ENCODE measurements at places on chromosomes 12 and 14. TPM values are rescaled to one million over a fixed set of nuclear protein-coding genes. Genes with fewer than 3 reads are reported as not detected.

Gene CCDC197
- total RNA-seq = not detected

Gene HECTD1
- 189 TPM for total RNA-seq

Gene IL26
- total RNA-seq = not detected

Gene PLEKHG7
- not detected for total RNA-seq

Gene TAS2R20
- total RNA-seq = 2.4 TPM

Gene PMCH
- total RNA-seq = 0.61 TPM

Gene RNF31
- total RNA-seq = 47.7 TPM

Gene SLC4A8
- total RNA-seq = 1.6 TPM

Gene KNTC1
- 28.9 TPM for total RNA-seq

Gene CNTN1
- total RNA-seq = 0.30 TPM

Gene GYS2
- not detected for total RNA-seq

Gene CCDC59
- 89.0 TPM for total RNA-seq

Measured in epithelial cell of umbilical artery (primary cell).